ENCODE measurements at places on chromosomes 16 and 17.

DNA sequence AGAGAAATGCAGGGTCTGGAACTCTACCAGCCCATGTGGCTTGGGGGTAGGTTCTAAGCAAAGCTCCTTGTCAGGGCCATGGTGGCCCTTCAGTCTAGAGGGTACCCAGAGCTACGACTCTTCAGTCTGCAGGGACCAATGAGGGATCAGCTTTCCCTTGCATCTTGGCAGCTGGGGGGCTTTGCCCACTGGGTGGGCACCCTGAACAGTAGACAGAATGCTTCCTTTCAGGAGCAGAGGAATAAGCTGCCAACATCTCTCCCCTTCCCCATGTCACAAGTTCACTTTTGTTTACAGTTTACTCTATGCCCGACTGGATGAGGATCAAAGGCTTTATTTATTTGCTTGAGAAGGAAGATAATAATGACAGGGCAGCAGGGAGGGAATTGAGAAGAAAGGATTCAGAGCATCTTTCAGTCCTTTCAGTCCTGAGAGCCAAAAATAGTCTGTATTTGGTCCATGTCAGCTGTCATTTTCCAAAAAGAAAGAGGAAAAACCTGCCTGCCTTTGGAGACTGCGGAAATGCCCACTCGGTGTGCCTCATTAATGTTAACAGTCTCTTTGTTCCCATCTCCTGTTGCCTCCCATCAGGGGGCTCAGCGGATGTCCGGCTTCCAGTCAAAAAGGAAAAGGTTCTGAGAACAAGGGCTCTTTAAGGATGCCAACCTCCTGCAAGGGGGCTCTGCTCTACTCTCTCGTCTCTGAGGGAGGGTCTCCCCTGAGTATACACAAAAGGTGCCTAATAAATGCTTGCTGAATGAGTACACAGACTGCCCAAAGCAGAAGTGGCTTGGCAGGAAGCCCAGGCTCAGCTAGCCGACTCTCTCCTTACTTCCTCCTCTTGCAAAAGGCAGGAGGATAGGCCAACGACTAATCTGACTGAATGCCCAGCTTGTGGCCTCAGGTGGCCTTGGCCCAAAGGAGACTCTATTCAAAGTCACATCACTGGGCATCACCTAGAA, 17.1 kb downstream of the TRAF4 start:
- DNase-seq: no peak

GRCh38 chr17:38428643-38429371, 543 bp downstream of the ARHGAP23 start:
- DNase-seq: no peak

- no peak for DNase-seq
Measured at GRCh38 chr16:83085660-83086059, 458.9 kb downstream of the CDH13 start.

- DNase-seq: no peak
Measured at GRCh38 chr17:63434951-63435571, 11.0 kb downstream of the CYB561 start.

DNA sequence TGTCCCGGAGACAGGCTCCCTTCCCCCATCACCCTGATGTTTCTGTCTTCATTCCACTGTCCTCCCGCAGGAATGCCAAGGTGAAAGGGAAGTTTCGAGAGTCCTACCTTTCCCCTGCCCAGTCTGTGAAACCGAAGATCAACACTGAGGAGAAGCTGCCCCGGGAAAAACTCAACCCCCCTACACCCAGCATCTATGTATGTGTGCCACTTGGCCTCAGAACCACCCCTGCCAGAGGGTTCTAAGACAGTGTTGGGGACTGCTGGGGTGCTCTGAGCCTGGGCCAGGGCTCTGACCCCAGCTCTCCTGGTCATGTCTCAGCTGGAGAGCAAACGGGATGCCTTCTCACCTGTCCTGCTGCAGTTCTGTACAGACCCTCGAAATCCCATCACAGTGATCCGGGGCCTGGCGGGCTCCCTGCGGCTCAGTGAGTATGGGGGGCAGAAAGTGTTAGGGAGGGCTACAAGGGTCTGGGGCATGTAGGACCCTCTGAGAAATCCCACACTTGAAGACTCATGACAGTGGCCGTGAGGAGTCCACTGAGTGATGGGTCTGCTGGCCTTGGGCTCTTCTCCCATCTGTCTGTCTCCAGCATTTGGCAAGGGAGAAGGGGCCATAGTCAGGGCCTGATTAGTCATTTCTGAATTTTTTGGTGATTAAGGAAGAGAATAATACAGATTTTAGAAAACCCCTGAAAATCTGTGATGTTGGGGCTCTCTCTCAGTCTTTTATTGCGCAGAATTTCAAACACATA, 4.9 kb upstream of the TMEM88 start:
- no peak for DNase-seq
